ENCODE measurements at places on chromosomes 3 and 15.

GRCh38 chr3:86993704-86994103 is 2.8 kb upstream of the VGLL3 start:
- no peak for DNase-seq

DNA sequence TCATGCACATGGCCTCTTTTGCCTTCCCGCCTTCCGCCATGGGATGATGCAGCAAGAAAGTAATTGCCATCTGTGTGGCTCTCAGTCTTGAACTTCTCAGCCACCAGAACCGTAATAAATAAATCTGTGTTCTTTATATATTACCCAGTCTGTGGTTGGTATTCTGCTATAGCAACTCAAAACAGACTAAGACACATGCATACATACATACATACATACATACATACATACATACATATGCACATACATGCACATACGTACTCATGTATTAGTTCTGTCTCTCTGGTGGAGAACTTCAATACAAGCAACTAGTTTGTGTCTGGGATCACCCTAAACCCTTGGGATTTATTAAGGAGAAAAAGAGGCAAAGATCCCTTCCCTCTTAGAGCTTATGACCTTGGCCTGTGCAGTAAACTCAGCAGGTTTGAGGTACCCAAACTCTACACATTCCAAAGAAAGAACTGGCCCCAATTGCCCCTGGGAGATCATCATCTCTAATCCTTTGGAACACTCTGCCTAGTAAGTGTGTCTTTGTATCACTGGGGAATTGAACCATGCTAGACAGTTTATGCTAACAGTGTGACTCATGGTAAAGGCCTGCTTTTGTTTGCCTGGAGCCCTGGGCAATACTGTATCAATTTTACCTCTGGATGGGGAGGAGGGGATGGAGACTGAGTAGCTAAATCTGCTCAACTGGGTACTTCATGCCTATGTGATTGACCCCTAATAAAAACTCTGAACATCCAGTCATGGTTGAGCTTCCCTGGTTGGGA is 115.6 kb upstream of the LMCD1 start:
- no peak for DNase-seq

DNA sequence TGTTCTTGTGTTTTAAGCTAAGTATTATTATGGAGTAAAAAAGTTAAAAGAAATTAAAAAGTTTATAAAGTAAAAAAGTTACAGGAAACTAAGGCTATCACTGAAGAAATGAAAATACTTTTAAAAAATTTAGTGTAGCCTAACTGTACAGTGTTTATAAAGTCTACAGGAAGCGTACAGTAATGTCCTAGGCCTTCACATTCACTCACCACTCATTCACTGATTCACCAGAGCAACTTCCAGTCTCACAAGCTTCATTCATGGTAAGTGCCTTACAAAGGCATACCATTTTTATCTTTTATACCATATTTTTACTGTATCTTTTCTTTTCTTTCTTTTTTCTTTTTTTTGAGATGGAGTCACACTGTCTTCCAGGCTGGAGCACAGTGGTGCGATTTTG is 40.7 kb upstream of the SCN5A start:
- no peak for DNase-seq

- no peak for DNase-seq
These were observed 45.3 kb upstream of the PPP4R2 start for GRCh38 chr3:72951259-72951722.

GRCh38 chr3:141384157-141384556 is 15.9 kb downstream of the ZBTB38 start:
- no peak for DNase-seq

- DNase-seq: no peak
These were observed at the start of gene CASR for GRCh38 chr3:122183521-122183892. CASR (plus strand) TSS chr3:122183668; CDS start chr3:122254190, 70,522 bp downstream.

DNA sequence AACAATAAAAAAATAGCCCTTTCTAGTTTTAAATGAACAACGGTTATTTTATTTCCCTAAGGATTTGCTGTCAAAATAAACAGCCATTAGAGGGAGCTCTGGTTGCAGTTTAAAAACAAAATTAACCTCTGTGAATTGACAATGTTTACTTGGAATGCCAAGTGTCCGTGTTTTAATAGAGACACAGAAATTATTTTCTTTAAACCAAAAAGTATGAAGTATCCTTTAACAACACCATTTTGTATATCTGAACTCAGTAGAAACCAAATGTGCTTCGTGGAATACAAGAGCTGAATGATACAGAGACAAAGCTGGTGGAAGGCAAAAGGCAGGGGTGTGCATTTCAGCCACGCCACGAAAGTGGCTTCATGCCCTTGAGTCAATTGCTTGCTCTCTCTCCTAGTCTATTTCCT is 74.4 kb downstream of the MOBP start:
- DNase-seq: no peak

DNA sequence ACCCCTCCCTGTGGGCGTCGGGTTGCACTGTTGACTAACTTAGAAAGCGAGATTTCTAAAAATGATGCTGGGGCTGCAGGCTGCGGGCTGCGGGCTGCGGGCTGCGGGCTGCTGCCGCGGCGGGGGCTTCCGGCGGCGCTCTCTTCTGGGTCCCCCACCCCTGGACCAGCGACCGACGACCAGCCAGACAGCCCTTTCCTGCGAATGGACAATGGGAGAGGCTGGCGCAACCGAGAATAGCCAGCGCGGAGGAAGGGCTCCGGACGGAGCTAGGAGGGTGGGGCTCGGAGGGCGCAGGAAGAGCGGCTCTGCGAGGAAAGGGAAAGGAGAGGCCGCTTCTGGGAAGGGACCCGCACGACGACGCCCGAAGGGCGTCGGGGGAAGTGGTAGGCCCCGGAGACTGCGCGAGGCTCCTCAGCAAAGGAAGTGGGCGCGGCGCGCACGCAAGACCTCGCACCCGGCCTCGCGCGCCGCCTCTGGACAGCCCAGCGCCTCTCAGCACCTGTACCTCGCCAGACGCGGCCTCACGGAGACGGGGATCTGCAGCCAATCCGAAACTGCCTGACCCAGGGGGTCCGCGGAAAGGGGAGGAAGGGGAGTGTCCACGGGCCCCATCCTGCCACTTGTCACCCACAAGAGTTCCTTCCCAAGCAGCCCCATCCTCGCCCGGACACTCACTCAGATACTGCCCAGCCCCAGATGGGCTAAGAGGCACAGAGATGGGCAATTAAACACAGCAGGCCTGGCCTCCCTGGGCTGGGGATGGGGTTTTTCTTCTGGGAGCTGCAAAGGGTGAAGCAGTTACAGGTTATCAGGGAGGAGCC is 70.7 kb downstream of the SLC12A8 start:
- peak; percentile 83 for DNase-seq

DNA sequence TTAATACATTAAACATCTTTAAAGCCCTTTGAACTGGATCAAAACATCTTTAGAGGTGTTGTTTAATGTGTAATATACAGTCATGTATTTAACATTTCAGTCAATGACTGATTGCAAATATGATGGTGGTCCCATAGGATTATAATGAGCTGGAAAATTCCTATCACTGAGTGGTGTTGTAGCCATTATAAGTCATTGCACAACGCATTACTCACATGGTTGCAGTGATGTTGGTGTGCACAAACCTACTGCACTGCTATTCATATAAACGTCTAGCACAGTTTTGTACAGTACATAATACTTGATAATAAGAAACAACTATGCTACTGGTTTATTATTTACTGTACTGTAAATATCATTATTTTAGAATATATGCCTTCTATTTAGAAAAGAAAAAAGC is 75.6 kb downstream of the DTWD1 start:
- no peak for DNase-seq

DNA sequence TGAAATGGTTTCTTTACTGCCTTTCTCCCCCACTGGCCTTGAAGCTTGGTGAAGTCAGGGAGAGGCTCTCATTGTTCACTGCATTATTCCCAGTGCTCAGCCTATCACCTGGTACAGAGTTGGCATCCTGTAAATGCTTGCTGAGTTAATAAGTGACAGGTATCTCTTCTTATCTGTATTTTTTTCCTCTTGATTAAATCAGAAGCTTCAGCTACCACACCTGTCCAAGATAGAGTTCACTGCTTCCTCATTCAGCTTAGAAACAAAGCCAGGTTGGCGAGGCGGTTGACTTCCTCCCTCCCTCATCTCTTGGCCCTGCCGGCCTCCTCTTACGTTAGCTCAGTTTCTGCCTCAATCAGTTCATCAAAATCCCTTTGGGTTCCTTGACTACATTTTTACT is 142.8 kb downstream of the LIPC start:
- DNase-seq: no peak

GRCh38 chr3:127723011-127723567 is 50.3 kb downstream of the ABTB1 start:
- no peak for DNase-seq

- no peak for DNase-seq
These were observed 103.2 kb upstream of the ABI3BP start for GRCh38 chr3:101096444-101096843.

GRCh38 chr3:82927309-82928253 is 1166.1 kb upstream of the GBE1 start:
- DNase-seq: no peak

- no peak for DNase-seq
These were observed 699.9 kb upstream of the ZNF385D start for GRCh38 chr3:22450786-22451400.

GRCh38 chr15:25775317-25775912 is 87.7 kb downstream of the ATP10A start:
- no peak for DNase-seq

DNA sequence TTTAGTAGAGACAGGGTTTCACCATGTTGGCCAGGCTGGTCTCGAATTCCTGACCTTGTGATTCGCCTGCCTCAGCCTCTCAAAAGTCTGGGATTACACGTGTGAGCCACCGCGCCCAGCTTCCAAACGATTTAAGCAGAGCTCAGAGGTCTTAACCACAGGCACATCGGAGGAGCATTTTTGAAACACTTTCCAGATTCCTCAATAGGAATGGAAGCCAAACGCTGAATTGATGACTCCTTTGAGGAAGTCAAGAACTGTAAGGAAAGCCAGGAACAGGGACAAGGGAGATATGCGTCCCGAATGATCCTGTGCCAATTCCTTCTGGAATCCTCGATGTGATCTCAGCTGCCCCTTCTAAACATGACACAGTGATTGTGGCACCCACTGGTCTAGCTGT is 40.0 kb downstream of the TRH start:
- no peak for DNase-seq

DNA sequence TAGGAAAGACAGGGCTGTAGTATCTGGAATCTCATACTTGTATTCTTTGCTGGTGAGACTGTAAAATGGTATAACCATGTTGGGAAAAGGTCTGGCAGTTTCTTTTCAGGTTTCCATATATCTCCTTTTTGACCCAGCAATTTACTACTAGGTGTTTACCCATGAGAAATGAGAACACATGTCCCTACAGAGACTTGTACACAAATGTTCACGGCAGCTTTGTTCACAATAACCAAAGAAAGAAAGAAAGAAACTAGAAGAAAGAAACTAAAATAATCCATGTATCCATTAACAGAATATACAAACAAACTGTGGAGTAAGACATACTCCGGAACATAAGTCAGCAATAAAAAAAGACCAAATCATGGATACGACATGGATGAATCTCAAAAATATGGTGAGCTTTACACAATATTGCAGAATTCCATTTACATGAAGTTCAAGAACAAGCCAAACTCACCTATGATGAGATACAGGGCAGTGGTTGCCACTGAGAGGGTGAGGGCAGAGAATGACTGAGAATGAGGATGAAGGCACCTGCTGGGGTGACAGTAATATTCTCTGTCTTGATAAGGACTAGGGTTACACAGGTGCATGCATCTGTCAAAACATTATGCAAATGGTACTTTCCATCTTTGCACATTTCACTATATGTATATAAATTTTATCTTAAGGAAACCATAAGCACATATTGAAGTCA is 2.7 kb downstream of the RFTN1 start:
- DNase-seq: no peak

GRCh38 chr15:47744496-47744895 is 27.2 kb downstream of the SEMA6D start:
- no peak for DNase-seq

GRCh38 chr3:184196536-184196935 is 10.5 kb downstream of the ABCF3 start:
- no peak for DNase-seq

GRCh38 chr3:121231872-121232271 is 313.9 kb downstream of the POLQ start:
- DNase-seq: no peak

DNA sequence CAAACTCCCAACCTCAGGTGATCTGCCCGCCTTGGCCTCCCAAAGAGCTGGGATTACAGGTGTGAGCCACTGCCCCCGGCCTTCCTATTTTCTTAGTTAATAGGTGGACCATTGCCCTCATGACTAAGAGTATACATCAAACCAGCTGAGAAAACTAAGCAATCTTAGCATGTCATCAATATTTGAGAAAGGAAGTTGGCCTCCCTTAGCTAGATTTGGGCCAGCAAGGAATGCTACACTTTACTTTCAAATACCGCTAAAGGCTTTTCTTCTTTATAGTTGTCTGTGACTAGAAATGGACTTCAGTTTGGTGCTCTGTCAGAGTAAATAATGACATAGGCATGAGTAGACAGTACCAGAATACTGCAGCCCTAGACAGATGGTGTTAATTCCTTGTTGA is 199.3 kb downstream of the GAP43 start:
- DNase-seq: no peak

- DNase-seq: no peak
These were observed 73.7 kb downstream of the KLF13 start for GRCh38 chr15:31400222-31400927.

GRCh38 chr15:100256101-100256969 is 85.4 kb downstream of the ADAMTS17 start:
- no peak for DNase-seq

DNA sequence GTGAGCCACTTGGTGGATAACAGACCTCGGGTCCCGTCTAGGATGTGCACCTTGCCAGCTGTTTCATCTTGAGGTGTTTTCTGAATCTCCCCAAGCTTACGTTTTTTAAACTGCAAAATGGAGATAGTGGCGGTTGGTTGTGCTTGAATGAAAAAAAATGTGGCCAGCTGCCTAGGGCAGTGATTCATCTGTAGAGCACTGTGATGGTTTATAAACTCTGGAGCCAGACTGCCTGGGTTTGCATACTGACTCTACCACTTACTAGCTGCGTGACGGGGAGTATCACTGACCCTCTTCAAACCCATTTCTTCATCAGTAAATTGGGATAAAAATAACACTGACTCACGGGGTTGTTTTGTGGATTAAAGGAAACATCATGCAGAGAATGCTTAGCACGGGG is 159.1 kb downstream of the CHL1 start:
- no peak for DNase-seq

DNA sequence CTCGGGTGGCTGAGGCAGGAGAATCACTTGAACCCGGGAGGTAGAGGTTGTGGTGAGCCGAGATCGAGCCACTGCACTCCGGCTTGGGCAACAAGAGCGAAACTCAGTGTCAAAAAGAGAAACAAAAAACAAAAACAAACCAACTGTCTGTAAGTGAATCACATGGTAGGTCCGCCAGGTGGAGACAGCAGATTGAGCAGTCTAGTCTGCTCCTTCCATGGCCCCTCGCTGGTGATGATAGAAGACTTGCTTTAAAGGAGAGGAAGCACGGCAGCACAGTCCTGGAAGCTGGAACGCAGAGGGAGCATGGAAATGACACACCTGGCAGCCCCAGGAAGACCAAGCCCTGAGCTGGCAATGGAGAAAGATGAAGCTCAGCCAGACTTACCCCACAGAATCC is 31.4 kb upstream of the MGLL start:
- DNase-seq: no peak

GRCh38 chr3:142287866-142288638 is 62.7 kb upstream of the GK5 start:
- DNase-seq: no peak
